Lower lobe of right lung (tissue), 2 donors: ENCODE measurements at places on chromosomes 4 and X. TPM values are rescaled to one million over a fixed set of nuclear protein-coding genes. Genes with fewer than 3 reads are reported as not detected.

GRCh38 chr4:107060388-107060787 is 24.3 kb upstream of the DKK2 start:
- no peak overlapping the region for H3K4me3 ChIP-seq
- DNase-seq: no peak
- no peak overlapping the region for H3K27ac ChIP-seq

Gene MAMLD1
- total RNA-seq: 3.0 TPM

DNA sequence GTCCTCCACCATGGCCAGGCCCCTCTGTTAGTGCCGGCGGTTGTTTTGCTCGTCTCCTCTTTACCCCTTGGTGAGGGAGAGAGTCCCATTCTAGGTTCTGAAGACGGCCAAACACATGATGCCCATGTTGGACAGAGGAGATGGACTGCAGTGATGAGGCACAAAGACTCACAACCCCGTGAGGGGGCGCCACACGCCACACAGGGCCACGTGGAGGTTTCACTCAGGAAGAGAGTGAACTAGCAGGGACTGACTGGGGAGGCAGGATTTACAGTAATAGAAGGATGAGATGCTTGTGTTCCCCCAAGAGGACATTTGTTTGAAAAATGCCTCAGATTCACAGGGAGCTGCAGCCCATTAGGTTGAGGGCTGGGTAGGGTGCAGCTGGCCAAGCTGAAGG is 655.3 kb upstream of the FRG1 start:
- H3K4me1 ChIP-seq: no peaks in the 10 kb centered on the region
- no peak overlapping the region for H3K27ac ChIP-seq
- no peak overlapping the region for H3K4me3 ChIP-seq
- H3K36me3 ChIP-seq: no peaks in the 10 kb centered on the region
- no peak for DNase-seq

- peaks cover 8% of the 10 kb centered on the region for H3K4me1 ChIP-seq
Measured at GRCh38 chrX:155028877-155029291, 2.2 kb downstream of the FUNDC2 start.
